BJ (cell line): ENCODE measurements at places on chromosomes 5 and 9. TPM values are rescaled to one million over a fixed set of nuclear protein-coding genes. Genes with fewer than 3 reads are reported as not detected.

DNA sequence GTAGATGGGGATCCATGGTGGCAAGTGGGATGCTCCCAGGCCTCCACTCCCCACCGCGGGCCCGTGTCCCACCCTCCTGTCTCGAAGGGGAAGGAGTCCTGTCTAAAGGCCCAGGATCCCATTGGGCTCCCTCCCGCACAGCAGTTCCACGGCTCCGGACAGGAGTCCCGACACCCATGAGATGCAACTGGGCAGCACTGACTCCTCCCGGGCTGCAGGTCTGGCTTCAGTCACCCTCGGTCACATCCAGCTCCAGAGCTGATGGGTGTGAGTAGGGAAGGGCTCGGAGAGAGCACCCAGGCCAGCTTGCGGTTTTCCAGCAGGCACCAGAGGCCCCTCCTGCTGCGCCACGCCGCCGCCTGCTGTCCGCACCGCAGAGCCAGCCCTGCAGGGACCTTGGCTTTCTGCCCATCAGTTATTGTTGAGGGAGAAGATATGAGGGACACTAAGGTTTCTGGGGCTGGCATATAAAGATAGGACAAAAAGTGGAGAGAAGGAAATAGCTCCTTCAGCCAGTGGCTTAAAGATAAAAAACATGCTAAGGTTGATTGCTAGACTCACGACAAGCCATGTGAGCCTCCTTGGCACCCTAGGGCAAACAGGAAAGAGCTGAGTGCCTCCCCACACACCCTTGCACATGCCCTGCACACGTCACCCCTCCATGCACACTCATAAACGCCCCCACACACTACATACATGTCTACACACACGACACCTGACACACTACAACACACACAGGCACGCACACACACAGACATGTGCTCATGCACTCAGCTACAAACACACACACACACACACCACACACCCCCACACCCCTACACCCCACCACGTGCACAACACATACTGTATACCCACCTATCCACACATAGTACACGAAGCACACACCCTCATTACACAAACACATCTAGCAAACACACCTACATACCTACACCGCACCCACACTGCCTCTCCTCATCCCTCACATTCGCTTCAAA, 79.0 kb downstream of the AK8 start:
- no peak for DNase-seq

GRCh38 chr9:95870906-95871305, 4.6 kb upstream of the ERCC6L2 start:
- DNase-seq = no peak

DNA sequence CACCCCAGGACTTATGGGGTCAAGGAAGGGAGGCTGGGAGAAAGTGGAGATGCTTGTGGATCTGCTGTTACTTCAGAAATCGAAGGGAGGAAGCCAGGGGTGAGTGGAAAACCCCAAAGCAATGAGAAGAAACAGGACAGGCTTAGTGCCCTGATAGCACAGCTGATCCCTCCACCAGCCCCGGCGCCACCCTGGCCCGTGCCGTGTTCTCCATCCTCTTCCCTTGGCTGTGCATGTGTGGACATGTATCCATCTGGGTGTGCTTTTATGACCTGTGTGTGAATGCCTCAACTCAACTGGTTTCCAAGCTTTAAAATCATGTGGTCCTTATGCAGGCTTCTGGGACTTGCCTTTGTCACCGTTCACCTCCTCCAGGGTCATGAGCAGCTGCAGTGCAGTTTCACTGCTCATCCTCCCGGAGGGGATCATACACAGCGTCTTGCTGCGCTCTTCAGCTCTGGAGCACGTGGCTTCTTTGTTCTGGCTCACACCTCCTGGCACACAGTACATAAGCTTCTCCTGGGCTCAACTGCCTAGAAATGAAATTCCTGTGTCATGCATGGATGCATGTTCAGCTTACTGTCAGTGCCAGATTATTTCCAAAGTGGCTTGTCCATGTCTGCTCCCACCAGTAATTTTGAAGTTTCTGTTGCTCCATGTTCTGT, 58.2 kb downstream of the IPPK start:
- DNase-seq = no peak

The OBP2B gene
- not detected in 2 replicates for polyA plus RNA-seq

GRCh38 chr9:97397220-97397619, 14.7 kb upstream of the TDRD7 start:
- no peak for DNase-seq

GRCh38 chr5:5316334-5316733, 106.1 kb upstream of the ICE1 start:
- peak; percentile 41 for DNase-seq

The GFRA3 gene
- polyA plus RNA-seq = not detected in 2 replicates

The WNT8A gene
- not detected in 2 replicates for polyA plus RNA-seq
